ENCODE measurements at places on chromosomes 3 and 15.

GRCh38 chr3:128481438-128481942, 11.5 kb downstream of the GATA2 start:
- no peak for DNase-seq

GRCh38 chr3:31522152-31522551, 10.6 kb upstream of the STT3B start:
- no peak for DNase-seq

DNA sequence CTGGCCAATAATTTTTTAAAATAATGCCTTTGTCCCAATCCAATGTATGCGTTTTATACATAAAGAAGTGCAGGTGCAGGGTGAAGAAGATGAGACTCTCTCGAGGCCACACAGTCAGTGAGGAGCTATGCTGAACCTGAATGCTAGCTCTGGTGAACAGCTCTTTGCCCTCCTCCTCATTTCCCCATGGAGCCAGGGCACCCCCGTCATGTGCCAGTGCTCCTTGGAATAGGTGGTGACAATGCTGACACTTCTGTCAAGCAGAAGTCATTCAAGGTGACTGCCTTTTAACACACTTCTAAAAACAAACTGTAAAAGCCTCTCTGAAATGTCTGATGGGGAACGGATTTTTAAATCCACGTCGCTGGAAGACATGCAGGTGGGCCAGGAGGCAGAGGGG, 162.4 kb upstream of the WNT5A start:
- DNase-seq: no peak

GRCh38 chr3:189975391-189975990, 145.2 kb downstream of the P3H2 start:
- no peak for DNase-seq

- DNase-seq: no peak
Measured at GRCh38 chr3:114078126-114078525, 21.6 kb downstream of the QTRT2 start.

DNA sequence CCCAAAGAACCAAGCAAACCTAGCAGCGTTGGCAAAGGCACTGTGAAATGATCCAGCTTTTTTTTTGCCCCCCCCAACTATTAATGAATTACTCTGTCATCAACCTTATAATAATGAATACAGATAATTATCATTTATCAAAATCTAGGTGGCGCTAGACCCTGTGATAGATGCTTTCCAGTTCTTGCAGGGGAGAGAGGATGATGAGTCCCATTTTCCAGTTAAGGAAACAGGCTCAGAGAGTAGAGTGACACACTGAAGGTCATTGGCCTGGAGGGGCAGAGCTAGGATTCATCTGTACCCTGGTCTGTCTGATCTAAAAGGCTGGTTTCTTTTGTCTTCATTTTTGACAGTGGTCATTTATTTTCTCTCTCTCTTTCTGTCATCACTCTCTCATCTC, 5.0 kb downstream of the ACOX2 start:
- peak; percentile 61 for DNase-seq

GRCh38 chr3:177713928-177714900, 516.9 kb upstream of the TBL1XR1 start:
- no peak for DNase-seq

DNA sequence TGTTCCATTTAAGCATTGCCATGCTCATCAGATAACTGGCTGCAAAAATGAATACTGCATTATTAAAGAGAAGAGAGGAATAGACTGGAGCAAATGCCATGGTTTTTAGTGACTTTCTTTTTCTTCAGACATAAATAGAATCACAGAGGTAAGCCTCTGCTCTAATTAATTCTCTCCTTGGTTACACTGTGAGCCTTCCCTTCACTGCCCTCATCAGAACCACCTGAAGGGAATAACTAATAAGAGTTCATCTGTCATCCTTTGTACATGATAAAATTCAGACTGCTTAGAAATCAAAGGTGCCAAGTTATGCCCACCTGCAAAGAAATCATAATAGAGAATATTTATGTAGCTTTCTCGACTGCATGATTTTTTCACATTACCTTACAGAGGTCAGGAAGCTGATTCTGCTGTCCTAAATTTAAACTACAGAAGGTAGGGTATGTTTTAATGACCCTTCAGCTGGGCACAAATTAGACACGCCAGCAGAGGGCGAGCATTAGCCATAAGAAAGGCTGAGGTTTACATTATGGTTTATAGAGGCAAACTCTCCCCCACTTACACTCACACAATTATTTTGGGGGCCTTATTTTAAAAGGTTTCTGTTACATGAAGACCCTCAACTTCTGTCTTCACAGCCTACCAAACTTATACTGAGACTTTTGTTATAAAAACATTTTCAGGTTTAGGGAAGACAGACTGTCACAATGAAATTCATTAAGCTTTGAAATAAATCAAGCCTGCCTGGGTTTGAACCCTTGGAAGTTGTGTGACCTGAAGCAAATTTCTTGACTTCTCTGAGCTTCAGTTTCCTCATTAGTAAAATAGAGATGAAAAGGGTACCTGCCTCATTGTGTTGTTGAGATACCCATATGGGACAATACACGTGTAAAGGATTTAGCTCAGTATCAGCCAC, 15.3 kb upstream of the UNC13C start:
- no peak for DNase-seq

GRCh38 chr3:48504051-48504946, at the start of gene SHISA5:
SHISA5 (minus strand) TSS chr3:48504174; CDS start chr3:48504094, 80 bp downstream.
- peak; percentile 64 for DNase-seq

DNA sequence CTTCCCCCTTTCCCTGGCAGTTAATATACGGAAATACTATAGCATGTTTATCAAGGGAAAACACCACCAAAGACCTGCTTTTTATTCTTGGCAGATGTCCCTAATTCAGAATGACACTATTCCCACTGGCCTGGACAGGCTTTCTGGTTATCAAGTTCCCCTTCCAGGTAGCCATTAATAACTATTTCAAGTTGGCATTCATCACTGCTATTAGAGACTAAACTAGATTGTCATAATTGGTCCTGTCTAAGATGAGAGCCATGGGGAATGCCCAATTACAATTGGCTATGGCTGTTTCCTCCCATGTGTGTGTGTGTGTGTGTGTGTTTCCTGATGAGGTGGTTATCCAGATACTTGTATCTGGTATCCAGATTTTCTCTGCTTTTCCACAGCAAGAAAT, 608.1 kb downstream of the SQOR start:
- DNase-seq: no peak

DNA sequence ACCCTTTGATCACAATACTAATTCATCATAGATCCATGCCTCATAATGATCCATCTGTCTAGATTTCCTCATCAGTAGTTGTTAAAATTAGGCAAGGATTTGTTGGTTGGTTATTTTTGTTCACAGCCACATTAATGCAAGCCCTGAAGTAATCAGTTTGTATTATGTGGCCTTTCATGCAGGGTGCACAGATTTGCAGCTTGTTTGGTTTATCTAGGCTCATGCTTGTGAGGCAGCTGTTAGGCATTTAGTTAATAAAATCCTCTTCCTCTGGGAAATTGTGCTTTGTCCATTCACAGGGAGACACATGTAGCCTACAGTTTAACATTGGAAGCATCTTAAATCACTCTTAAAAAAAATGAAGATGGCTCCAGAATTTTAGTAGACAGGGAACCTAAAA, 162.8 kb upstream of the ZNF385D start:
- DNase-seq: no peak

DNA sequence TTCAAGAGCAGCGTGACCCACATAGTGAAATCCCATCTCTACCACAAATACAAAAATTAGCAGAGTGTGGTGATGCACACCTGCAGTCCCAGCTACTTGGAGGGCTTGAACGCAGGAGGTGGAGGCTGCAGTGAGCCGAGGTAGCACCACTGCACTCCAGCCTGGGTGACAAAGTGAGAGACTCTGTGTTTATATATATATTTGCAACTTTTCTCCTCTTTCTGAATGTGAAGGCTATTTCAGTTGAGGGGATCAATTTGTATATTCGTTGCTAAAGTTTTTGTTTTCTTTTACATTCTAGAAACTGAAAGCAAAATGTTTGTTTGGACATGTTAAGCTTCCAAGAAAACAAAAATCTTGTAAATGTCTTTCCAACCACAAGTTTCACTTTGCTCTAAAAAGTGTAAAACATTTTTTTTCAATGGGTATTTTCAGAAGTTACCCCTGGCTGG, 29.8 kb upstream of the FAM98B start:
- no peak for DNase-seq

GRCh38 chr3:4821975-4822374, 157.3 kb upstream of the BHLHE40 start:
- no peak for DNase-seq

- DNase-seq: no peak
Measured at GRCh38 chr3:42805141-42805821, 991 bp upstream of the HIGD1A start.

DNA sequence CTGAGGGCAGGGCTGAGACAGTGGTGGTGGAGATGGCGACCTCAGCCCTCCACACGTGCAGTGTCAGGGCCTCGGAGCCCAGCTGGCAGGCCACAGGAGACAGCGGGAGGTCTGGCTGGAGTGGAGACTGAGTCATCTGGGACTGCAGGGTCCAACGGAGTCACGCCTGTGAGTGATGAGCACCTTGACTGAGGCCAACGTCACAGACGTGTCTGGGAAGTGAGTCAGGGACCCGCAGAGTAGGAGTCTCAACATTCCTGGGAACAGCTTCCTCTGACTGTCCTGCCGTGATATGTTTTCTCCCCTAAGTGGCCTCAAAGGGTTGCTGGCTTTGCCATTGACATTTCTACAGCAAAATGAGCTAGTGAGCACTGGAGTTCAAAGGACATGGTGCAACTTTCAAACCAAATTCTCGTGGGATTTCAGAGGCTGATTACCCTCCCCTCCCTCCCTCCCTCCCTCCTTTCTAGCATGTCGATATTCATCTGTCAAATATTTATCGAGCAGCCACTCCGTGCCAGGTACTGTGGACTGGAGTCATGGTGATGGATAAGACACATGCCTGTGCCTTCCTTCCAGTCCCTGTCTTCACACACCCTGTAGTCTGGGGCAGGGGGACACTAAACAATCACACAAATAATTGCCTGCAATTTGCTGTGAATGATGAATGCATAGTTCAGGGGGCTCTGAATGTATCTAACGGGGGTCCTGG, 53.3 kb upstream of the AMOTL2 start:
- peak; percentile 46 for DNase-seq

DNA sequence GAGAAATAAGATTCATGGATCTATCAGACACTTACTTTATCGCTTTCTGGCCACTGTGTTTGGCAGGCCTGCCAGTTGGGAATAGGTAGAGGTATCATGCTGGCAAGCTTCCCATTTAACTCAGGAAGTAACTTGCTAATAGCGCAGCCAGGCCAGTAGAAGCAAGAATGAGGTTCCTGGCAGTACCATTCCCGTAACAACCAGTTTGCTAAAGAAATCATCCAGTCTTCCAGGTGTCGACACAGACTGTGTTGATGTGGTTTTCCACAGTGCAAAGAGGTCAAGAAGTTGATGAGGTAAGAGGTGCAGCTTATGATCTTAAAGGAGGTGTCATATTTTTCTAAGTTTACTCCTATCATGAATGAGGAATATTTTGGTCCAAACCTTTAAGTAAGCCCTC, 46.2 kb downstream of the DPH6 start:
- no peak for DNase-seq

GRCh38 chr15:91171334-91171733, 71.3 kb downstream of the SV2B start:
- DNase-seq: no peak

Measured in 8988T (cell line).